ENCODE measurements at places on chromosomes 6 and 20.

DNA sequence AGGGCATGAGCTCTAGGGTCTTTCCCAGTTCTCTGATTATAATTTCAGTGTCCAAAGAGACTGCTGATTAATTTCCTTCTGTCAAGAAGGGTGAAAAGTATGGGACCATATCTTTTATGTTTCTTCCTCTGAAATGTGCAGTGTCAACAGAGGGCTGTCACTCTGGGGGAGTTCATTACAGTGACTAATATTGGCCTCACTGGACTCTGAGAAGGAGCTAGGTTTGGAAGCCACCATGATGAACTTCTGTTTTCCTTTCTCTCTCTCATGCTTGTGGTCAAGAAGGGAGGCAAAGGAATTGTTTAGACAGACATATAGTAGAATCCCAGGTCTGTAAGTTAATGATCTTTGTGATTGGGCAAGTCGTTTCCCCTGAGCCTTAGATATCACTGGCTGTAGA lies 41.8 kb upstream of the BMP6 start:
- DNase-seq, result no peak

DNA sequence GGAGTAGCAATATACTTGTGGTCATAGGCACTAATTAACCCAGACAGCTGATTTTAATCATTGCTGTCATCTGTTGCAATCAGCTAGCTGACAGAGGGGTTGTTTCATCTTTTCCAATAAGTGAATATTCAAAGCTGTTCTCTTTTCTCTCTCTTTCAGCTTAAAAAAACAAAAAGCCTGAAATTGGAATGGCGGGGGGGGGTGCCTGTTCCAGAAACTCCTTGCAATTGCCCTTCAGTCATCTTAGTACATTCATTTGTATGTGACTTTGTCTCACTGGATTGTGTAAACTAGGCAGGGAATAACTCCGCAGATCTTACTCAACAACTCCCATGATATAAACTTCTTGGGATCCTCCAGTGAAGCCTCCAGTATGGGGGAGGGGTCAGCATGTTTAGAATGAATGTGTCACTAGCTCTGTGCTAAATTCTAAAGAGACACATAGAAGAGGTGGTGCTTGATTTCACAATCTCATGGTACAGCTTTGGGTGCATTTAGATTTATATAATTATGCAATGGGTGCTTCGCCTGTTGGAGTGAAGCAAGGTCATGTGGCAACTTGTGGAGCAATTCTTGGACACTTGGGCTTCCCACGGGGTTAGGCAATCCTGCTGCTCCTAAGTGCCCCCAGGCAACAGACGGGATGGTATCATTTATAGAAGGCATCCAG lies 40.1 kb downstream of the SLC24A3 start:
- DNase-seq, result no peak

- no peak for DNase-seq
Observed at GRCh38 chr6:48837744-48838143, 625.3 kb downstream of the MMUT start.

DNA sequence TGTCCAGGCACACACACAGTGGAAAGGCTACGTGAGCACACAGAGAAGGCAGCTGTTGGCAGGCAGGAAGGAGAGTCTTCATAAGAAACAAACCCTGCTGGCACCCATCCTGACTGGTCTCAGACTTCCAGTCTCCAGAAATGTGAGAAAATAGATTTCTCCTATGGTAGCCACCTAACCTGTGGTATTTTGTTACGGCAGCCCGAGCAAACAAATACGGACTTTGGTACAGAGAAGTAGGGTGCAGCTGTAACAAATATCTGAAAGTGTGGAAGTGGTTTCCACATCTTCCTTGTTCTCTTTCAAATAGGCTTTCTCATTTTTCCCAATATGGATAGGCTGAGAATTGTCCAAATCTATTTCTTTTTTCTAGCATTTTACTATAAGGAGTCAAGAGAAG lies 94.6 kb downstream of the ADGB start:
- DNase-seq, result no peak

DNA sequence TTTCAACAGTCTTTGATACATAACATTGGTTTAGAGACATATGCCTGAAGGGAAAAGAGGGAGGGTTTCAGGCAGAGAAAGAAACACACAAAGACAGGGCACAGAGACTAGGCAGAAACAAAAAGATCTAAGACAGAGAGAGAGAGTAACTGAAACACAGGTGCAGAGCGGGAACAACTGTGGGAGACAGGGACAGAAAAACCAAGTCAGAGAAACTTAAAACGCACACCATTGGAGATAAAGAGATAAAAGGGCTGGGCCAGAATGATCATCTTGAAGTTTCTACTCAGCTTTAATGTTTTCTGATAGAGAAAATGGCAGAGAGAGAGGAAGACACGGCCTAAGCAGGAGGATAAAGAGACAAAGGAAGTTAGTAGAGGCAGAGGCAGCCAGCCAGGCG lies 11.8 kb downstream of the UNC5CL start:
- DNase-seq, result no peak

DNA sequence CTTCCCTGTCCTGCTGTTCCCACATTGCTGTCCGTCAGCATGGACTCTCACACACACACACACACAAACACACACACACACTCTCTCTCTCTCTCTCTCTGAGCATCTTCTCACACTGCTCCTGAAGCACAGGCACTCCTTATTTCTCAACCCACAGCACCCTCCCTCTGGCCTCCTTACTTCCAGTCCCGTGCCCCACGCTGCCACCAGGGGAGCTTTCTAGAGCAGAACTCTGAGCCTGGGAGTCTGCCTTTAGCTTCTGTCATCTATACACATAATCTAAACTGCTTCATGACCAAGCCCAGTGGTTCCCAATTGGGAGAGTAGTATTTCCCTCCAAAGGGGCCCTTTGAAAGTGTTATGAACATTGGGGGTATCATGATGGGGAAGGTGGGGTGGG lies 29.1 kb downstream of the HECA start:
- DNase-seq, result no peak

DNA sequence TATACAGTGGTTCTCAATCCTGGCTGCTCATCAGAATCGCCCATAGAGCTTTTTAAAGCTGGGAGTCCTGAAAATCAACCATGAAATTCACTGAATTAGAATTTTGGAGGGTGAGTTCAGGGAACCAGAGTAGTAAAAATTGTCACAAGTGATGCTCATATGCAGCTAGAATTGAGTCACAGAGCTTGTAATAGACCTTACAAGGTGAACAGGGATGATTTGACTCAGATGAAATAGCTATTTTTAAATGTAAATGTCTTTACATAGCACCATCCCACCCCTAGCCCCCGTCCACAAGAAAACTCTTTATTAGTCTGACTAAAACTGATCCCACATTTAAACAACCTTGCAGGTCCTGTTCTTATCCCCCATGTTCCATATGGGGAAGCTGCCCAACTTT lies 531.7 kb downstream of the LMBRD1 start:
- DNase-seq, result no peak

Data from stimulated activated CD4-positive, alpha-beta T cell treated with anti-CD3 and anti-CD28 coated beads, Interleukin-1b, Interleukin-23, amount 100 ng/mL, for 1 hour (primary cell).